Kidney (tissue), 22 donors: ENCODE measurements at places on chromosomes 3 and 15. TPM values are rescaled to one million over a fixed set of nuclear protein-coding genes. Genes with fewer than 3 reads are reported as not detected.

The APOD gene
- 24.4 TPM for total RNA-seq

The MAGI1 gene
- 42.8 TPM for total RNA-seq

The TRH gene
- total RNA-seq: not detected

The CHST13 gene
- 3.3 TPM for total RNA-seq

The KIF7 gene
- 4.2 TPM for total RNA-seq

The AMIGO3 gene
- not detected for total RNA-seq

The NR2E3 gene
- 0.19 TPM for total RNA-seq

The ATP2B2 gene
- 0.19 TPM for total RNA-seq

The RPL15 gene
- total RNA-seq: 1,508 TPM

The KNG1 gene
- 8.7 TPM for total RNA-seq

The ALDH1A3 gene
- total RNA-seq: 19.6 TPM

The PAQR5 gene
- 51.3 TPM for total RNA-seq

The GANC gene
- total RNA-seq: 40.4 TPM

The AP4E1 gene
- total RNA-seq: 9.8 TPM

The LPCAT4 gene
- total RNA-seq: 37.5 TPM

The RBP2 gene
- total RNA-seq: not detected

The MRPL47 gene
- 26.2 TPM for total RNA-seq

The FSTL1 gene
- 193 TPM for total RNA-seq

The CCR3 gene
- not detected for total RNA-seq

The RLBP1 gene
- not detected for total RNA-seq

The FAM3D gene
- 0.60 TPM for total RNA-seq

The KLHL6 gene
- total RNA-seq: 9.8 TPM

The CSPG4 gene
- 30.7 TPM for total RNA-seq

The NME9 gene
- 3.5 TPM for total RNA-seq

The SLC24A5 gene
- not detected for total RNA-seq

The REC114 gene
- total RNA-seq: not detected

The CHDH gene
- total RNA-seq: 33.4 TPM

The CFAP20DC gene
- 3.2 TPM for total RNA-seq

The GDPGP1 gene
- total RNA-seq: 15.3 TPM

The MUC13 gene
- total RNA-seq: 1.9 TPM

The STAC gene
- total RNA-seq: 6.2 TPM

The CORO2B gene
- 7.9 TPM for total RNA-seq

The GTF2A2 gene
- total RNA-seq: 90.9 TPM

The CMTM7 gene
- total RNA-seq: 38.2 TPM

The STRC gene
- 0.19 TPM for total RNA-seq

The VWA5B2 gene
- total RNA-seq: 0.25 TPM

The SERINC4 gene
- total RNA-seq: 0.13 TPM

The ATP13A5 gene
- not detected for total RNA-seq

The OXTR gene
- total RNA-seq: 1.2 TPM

The SCN5A gene
- total RNA-seq: 0.72 TPM

The SLC28A1 gene
- 12.8 TPM for total RNA-seq

The DLL4 gene
- 9.4 TPM for total RNA-seq
